ENCODE measurements at places on chromosomes 7 and 10. TPM values are rescaled to one million over a fixed set of nuclear protein-coding genes. Genes with fewer than 3 reads are reported as not detected.
A peak's percentile ranks its signal among the peaks of the same experiment; 100 is the strongest.

DNA sequence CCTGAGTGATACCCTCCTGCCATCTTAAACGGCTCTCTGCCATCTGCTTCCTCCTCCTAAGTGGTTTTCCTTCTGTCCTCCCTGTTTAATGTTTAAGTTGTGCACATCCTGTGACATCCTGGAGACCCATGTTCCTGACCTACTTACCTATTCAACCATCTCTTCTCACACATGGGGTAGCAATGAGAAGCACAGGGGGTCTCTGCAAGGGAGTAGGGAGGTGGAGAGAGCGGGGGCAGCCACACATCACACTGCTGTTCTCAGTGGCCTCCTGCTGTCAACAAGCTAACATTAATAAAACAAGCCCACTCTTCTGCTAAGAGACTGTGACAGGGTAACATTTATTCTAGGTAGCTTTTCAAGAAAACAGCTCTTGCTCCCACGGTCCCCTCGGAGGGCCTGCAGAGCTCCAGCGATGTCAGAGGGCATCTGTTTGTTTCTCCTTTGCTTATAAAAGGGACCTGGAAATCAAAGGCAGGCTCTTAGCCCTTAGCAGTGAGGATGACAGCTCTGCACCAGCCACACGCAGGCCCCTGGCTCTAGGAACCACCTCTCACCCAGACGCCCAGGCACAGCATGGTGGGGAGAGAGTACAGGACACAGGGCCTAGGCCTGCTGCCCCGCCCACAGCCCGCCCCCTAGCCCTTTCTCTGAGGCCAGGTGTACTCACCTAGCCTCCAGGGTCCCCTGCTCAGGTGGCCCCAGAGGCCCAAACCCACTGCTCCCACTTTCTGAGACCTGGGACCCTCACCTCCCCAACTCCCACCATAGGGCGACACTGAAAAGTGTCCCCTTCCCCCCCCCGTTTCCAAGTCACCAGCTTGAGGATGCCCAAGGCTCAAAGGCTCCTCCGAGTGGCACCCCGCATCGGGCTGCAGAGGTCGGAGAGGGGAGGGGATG lies 943 bp upstream of the SLC18A2 start:
- no peak overlapping the region for H3K4me3 ChIP-seq
- no peak for DNase-seq
- H3K4me1 ChIP-seq = no peaks in the 10 kb centered on the region
- no peaks in the 10 kb centered on the region for H3K36me3 ChIP-seq
- H3K27ac ChIP-seq = no peak overlapping the region

- H3K36me3 ChIP-seq = no peaks in the 10 kb centered on the region
- no peak overlapping the region for H3K4me3 ChIP-seq
- H3K27me3 ChIP-seq = no peaks in the 10 kb centered on the region
- no peak for DNase-seq
- no peak overlapping the region for H3K27ac ChIP-seq
These were observed 9.9 kb upstream of the SRRM3 start for GRCh38 chr7:76191783-76192240.

- H3K27ac ChIP-seq = no peak overlapping the region
- H3K27me3 ChIP-seq = no peaks in the 10 kb centered on the region
- H3K4me3 ChIP-seq = no peak overlapping the region
- no peaks in the 10 kb centered on the region for H3K36me3 ChIP-seq
- no peak for DNase-seq
- H3K4me1 ChIP-seq = no peaks in the 10 kb centered on the region
These were observed 253.3 kb upstream of the KIAA1217 start for GRCh38 chr10:23955456-23956225.

Gene LAMB4
- 0.59 TPM for total RNA-seq

Gene LIPN
- total RNA-seq = not detected

GRCh38 chr7:94656658-94656924 lies 658 bp upstream of the SGCE start:
- H3K36me3 ChIP-seq = no peaks in the 10 kb centered on the region
- no peaks in the 10 kb centered on the region for H3K4me1 ChIP-seq
- no peaks in the 10 kb centered on the region for H3K27me3 ChIP-seq
- DNase-seq = peak; percentile 14

Gene SPDYE1
- not detected for total RNA-seq

Gene CLRN3
- total RNA-seq = not detected

DNA sequence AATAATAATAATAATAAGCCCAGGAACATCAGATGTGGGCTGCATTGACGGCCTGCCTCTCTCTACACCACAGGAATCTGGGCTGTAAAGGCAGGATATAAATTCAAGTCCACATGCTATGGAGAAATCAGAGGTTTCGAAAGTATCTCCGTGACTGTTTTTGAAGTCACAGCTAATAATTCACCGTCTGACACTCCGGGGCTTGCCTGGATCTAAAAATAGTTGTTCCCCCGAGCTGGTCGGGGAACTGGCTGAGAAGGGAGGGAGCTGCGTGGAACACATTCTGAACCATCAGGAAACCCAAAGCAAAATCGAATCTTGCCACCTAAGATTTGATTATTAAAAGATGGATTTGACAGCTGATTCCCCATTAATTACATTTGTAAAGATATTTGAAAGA lies 35.4 kb downstream of the KLF6 start:
- DNase-seq = peak; percentile 80
- no peak overlapping the region for H3K4me3 ChIP-seq
- H3K27ac ChIP-seq = peak overlapping the region; percentile 74
- no peaks in the 10 kb centered on the region for H3K27me3 ChIP-seq

Gene NXPH1
- not detected for total RNA-seq

Gene PON1
- total RNA-seq = not detected

All from uterus (tissue), 4 donors.